Astrocyte of the hippocampus (primary cell): ENCODE measurements at places on chromosomes 16 and 17.

DNA sequence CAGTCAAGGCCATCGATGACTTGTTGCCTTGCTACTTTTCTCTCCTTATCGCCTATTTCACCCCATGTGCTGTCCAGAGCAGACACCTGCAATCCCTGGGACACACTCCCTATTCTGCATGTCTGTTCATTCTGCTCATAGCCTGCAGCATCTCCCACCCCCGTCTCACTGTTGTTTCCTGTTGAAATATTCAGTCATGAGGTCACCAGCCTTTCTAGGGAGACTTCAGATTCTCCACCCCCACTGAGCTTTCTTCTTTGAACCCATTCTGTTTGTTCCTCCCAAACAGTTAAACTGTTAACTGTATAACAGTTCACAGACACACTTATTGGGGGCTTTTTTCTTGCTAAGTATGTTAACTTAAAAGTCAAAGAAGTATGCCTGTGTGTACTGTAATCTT lies 94.4 kb downstream of the AATF start:
- DNase-seq = no peak

DNA sequence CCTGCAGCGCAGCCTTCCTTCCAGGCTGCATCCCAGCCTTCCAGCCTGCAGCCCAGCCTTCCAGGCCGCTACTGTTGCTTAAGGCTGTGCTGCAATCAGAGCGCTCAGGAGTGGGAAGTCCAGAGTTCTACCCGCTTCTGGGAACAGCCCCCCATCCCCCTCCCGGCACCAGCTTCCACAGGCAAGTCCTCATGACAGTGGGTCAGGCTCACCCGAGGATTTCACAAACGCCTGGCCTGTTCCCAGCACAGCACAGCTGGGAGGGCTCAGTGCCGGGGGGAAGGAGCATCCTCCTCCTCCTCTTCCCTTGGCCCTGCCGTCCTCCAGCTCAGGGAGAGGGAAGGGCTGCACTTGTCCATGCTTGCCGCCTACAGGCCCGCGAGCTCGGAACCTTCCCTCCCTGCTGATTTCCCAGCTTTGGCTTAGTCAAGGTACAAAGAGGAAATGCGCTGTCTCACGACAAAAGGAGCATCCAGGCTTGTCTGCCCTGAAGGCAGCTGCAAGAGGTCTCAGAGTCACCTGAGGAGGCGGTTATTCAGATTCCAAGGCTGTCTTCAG lies 8.3 kb downstream of the SOCS3 start:
- DNase-seq = peak; percentile 76

- DNase-seq = peak; percentile 29
Observed at GRCh38 chr16:57178793-57179212, 7.0 kb downstream of the PSME3IP1 start.

DNA sequence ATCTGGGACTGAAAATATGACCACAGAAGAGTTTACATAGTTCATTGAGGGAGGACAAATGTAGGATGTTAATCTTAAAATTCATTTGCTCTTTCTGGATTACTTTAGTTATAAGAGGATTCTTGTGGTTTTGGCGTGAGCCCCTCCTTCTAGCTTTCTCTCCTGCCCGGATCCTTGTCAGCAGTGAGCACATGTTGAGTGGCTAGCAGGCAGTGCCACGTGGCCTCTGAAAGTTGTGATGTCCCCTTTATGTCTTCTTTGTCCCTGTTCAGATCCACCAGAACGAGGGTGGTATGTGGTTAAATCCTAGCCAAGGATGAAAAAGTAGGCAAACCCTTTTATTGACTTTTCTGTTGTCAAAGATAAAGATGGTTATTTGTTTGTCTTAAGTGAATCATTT lies 83.8 kb downstream of the GNAO1 start:
- DNase-seq = peak; percentile 43

DNA sequence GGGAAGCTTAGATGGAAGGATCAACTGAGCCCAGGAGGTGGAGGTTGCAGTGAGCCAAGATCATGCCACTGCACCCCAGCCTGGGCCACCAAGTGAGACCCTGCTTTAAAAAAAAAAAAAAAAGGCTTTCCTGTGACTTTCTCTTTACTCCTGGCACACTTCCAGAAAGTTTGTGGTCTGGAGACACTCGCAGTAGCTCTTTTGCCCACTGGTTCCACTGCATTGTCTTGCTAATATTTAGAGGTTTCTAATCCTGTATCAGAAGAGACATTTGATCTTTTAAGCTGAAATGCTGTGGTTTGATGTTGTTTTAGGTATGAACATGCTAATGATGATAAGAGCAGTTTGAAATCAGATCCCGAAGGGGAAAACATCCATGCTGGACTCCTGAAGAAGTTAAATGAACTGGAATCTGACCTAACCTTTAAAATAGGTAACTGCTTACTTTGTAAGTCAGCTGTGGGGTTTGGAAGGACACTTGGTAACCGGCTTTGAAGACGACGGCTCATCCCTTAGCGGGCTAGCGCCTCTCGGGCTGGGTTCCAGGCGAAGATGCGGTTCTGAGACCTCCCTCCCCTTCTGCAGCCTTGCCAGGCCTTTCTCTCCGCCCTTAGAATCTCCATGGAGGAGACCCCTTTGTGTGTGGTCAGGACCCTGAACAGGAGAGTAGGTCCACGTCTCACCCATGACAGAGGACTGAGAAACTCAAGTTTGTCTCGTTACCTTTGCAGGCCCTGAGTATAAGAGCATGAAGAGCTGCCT lies 23.1 kb downstream of the NTAN1 start:
- DNase-seq = peak; percentile 78

DNA sequence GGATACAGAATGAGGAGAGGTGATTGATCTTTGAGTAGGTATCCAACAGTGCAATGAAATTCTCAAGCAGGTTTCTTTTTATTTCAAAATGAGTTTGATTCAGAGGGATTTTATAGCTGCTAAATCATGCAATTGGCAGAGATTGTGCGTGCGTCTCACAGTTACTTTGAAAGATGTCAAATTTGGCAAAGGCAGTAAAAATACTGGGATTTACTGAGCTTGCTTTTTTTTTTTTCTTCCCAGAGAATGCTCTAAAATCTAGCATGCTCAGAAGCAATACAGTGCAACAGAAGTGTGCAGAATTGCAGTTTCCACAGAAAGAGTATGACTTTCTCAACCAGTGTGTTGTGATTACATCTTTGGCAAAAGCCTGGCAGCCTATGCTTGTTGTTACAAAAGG lies 410.7 kb upstream of the GOT2 start:
- DNase-seq = no peak

DNA sequence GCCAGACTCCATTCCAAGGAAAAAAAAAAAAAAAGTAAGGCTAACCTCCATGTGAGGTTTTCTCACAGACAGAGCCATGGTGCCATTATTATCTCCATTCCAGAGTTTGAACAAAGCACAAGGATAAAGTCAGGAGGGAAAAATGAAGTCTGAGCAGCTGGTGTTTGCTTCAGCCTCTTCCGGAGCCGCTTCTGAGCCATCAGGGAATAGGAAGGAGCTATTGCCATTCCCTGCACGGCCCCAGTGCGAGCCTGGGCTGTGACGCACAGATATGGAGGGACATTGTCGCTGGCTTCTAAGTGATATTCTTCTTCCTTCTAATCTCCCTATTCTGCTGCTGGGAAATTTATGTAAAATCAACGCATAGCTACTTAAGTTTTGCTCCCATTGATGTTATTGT lies 69.5 kb upstream of the PIRT start:
- DNase-seq = no peak

GRCh38 chr17:71335212-71335611 lies 785.6 kb upstream of the SOX9 start:
- no peak for DNase-seq

- DNase-seq = no peak
Observed at GRCh38 chr17:55605705-55606487, 94.6 kb upstream of the SMIM36 start.

DNA sequence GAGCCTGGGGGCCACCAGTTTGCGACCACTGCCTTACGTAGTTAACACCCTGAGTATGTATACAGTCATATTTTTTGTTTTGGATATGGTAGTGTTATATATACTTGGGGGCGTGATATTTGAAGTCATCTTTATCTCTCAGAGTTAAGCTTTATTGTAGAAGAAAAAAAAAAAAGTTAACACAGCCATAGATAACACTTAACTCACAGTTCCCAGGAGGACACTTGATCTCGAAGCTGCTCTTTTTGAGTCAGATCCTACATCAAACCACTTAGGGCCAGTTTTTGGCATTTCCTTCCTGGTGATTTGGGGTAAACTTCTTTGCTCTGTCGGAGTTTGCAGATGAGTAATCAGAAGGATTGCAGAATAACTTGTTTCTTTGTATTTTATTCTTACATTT lies 5.8 kb downstream of the ITPRIPL2 start:
- DNase-seq = peak; percentile 36

GRCh38 chr17:34357398-34357797 lies 1.1 kb downstream of the CCL13 start:
- DNase-seq = no peak

- no peak for DNase-seq
Observed at GRCh38 chr17:16935241-16935663, 36.7 kb downstream of the TNFRSF13B start.

GRCh38 chr16:8950580-8951077 lies 13.1 kb downstream of the USP7 start:
- DNase-seq = peak; percentile 68

GRCh38 chr16:47109361-47109760 lies 34.4 kb downstream of the NETO2 start:
- DNase-seq = no peak

DNA sequence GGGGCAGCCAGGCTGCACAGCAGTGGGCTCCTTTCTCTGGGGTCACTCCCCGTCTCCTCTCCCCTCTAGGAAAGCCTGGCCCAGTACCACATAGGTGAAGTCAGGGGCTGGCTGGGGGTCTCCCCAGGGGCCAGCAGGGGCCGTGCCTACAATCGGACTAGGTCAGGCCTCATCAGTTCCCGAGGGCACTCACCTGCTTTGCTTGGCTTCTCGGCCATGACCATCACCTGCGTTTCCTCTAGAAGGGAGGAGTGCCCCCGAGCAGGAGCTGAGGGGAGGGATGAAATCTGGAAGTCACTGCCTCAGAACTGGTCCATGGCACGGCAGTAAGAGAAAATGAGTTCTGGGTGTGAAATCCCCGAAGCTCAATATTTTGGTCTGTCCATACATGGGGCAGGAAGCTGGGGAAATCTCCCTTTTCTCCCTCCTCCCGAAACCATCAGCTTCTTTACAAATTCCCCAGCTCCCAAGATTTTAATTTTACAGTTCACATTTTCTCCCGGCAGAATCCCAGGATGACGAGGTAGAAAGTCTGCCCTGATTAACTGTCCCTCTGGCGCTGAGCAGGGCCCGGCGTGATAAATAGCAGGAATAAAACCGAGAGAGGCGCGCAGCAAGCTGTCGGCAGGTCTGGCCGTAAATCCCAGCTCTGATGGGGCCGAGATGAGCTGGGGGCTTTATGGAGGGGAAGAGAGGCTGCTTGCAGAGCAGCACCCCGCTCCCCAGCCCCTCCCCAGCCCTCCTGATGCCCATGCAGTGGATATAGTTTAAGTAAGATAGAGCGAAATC lies 172.1 kb downstream of the RBFOX3 start:
- DNase-seq = no peak

DNA sequence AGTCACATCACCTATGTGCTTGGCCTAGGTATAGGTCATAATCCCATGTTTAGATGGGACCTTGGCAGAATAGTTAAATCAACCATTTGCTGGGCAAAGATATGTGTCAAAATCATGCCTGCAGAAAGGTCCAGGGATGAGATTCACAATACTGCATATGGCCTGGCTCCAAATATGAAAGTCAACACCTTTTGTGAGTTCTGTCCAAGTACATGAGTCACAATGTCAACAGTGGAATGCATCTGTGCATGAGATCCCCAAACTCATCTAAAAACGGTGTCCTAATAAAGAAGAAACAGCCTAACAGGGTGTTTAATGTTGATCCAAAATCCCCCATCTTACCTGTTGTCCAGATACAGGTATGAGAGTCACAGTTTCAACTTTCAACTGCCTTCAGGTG lies 1847.5 kb downstream of the TP53TG3F start:
- DNase-seq = no peak

DNA sequence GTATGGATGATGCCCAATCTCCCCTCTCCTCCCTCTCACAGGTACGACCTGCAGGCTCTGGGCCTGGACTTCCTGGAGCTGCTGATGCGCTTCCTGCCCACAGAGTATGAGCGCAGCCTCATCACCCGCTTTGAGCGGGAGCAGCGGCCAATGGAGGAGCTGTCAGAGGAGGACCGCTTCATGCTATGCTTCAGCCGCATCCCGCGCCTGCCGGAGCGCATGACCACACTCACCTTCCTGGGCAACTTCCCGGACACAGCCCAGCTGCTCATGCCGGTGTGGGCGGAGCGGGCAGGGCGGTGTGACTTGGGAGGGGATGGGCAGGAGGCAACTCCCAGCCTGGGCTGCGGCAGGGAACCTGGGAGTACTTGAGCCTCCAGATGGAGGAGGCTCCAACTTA lies 18.1 kb downstream of the SPATA32 start:
- DNase-seq = no peak

DNA sequence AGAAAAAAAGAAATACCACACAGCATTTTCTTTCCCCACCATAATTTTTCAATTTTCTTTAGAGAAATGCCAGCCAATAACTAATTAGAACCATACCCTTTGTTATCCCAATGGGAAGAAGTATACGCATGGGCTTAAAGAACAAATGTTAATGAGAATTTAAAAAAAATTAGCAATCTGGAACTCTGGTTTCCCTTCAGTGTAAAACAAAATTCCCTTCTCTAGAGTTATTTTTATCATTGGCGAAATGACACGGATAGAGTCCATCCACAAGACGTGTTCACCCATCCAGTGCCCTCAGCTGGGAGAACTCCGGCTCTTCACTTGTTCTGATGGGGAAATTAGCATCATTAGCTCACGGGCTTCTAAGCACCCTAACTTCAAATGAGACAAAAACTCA lies 3.3 kb downstream of the NXN start:
- no peak for DNase-seq

DNA sequence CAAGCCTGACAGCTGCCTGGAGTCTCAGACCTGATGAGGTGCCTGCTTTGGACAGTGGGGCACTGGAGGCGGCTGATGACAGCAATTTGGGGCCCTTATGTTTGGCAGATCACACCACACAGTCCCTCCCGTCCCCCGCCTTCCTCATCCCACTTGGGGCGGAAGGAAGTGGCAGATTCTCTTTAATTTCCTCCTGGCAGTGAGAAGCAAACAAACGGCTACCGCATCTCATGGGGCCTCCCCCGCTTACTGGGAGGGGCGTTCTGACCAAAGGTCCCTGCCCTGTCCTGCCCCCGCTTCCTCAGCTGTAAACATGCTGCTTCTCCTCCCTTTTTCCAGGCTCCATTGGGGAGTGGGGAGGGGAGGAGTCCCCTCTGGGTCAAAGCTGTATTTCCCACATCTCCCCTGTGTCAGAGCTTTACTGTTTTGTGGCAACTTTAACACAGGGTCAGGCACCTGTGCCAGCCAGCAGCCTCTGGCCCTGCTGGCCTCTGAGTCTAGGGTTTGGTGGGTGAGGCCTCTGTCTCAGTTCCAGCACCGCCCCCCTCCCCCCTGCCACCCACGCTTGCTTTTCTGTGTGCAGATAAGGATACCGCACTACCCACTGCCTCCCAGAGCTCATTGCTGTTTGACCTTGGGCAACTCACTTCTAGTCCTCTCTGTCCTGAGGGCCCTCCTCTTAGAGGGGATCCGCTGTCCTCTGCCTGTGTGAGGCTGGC lies 5.4 kb upstream of the NFATC3 start:
- no peak for DNase-seq

- DNase-seq = no peak
Observed at GRCh38 chr16:86224126-86224525, 286.2 kb upstream of the FOXF1 start.
